Activated CD4-positive, alpha-beta T cell treated with anti-CD3 and anti-CD28 coated beads, Interleukin-2, amount 10 ng/mL, durations not matched to agents 7 days and 5 days (primary cell): ENCODE measurements at places on chromosomes 12 and 14. TPM values are rescaled to one million over a fixed set of nuclear protein-coding genes. Genes with fewer than 3 reads are reported as not detected.

GRCh38 chr12:41067941-41068645, 120.0 kb upstream of the PDZRN4 start:
- DNase-seq: no peak

GRCh38 chr12:79347866-79348265, 342.9 kb downstream of the PAWR start:
- DNase-seq: no peak

DNA sequence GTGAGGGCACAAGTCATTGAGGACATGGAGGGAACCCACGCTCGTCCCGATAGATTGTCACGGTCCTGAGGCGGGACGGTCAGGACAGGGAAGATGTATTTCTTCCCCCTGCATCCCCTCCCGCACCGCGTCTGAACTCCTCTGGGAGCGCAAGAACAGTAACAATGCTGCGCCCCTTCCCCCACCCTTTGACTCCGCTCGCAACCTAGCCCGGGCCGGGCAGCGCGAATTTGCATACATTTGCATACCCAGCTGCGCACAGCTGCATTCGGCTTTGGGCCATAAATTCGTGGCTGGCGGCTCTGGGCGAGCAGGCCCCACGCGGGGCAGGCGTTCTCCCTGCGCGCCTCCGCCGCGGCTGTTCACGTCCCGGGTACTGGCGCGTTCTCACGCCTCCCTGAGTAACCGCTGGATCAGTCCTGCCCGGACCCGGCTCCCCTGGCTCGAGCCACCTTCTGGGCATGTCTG, 29.0 kb upstream of the SMUG1 start:
- no peak for DNase-seq

DNA sequence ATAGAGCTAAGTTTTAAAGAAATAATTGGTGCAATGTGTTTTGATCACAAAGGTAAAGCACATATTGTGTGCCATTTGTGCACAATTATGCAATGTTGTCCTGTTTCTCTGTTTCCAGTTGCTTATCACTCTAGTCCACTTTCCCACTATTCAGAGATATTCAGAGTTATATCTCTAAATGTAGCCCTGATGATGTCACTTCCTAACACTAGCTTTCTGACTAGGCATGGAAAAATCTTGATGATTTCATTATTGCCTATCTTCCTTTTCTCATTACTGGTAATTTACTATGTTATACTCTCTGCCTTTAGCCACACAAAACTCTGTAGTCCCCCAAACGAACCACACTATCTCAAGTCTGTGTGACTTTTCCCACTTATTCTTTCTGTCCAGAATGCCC, 221.2 kb downstream of the TRHDE start:
- no peak for DNase-seq

GRCh38 chr12:119936705-119937311, 52.2 kb upstream of the BICDL1 start:
- DNase-seq: no peak

- no peak for DNase-seq
Measured at GRCh38 chr12:77493302-77494168, 337.2 kb upstream of the NAV3 start.

GRCh38 chr14:51868405-51868804, 8.0 kb downstream of the GNG2 start:
- DNase-seq: no peak

GRCh38 chr12:95571369-95571768, 20.1 kb upstream of the USP44 start:
- DNase-seq: no peak

GRCh38 chr14:104507443-104507842, 72.1 kb upstream of the C14orf180 start:
- no peak for DNase-seq

SLC7A7 gene
- 0.69 TPM for total RNA-seq

RTN1 gene
- total RNA-seq: not detected

FLRT2 gene
- not detected for total RNA-seq

SERPINA12 gene
- total RNA-seq: not detected

CCDC196 gene
- total RNA-seq: not detected

IFNG gene
- 3.4 TPM for total RNA-seq

ERO1A gene
- 134 TPM for total RNA-seq
